ENCODE measurements at places on chromosomes 13 and 19. TPM values are rescaled to one million over a fixed set of nuclear protein-coding genes. Genes with fewer than 3 reads are reported as not detected.
A peak's percentile ranks its signal among the peaks of the same experiment; 100 is the strongest.

DNA sequence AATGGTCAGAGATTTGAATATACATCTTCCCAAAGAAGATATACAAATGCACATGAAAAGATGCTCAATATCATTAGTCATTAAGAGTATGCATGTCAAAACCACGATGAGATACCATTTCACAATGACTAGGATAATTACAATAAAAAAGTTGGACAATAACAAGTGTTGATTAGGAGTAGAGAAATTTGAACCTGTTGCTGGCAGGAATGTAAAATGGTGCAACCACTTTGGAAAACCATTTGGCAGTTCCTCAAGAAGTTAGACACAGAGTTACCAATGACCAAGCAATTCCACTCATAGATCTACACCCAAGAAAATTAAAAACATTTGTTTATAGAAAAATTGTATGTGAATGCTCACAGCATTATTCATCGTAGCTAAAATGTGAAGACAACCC, 33.2 kb upstream of the STARD13 start:
- DNase-seq: no peak

DNA sequence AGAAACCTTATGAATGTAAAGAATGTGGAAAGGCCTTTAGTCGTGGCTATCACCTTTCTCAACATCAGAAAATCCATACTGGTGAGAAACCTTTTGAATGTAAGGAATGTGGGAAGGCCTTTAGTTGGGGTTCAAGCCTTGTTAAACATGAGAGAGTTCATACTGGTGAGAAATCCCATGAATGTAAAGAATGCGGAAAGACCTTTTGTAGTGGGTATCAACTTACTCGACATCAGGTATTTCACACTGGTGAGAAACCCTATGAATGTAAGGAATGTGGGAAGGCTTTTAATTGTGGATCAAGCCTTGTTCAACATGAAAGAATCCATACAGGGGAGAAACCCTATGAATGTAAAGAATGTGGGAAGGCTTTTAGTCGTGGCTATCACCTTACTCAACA, 20.8 kb downstream of the ZNF283 start:
- DNase-seq: no peak

GRCh38 chr19:964761-965694, 19.1 kb upstream of the WDR18 start:
- no peak for DNase-seq

DNA sequence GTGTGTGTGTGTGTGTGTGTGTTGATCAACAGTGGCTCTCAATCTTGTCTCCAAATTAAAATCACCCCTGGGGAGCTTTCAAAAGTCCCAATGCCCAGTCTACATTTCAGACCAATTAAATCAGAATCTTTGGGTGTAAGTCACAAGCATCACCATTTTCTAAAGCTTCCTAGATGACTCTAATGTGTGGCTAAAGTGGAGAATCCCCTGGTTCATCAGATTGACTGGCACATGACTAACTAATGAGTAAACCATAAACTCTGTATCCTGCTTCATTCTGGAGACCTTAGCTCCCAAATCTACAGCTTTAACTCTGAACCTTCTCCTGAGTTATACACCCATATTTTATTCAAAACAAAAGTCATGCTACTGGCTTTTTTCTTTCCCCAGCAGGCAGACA, 131.3 kb downstream of the SUCLA2 start:
- no peak for DNase-seq

GRCh38 chr13:51541809-51542258, 42.4 kb upstream of the WDFY2 start:
- DNase-seq: peak; percentile 46

DNA sequence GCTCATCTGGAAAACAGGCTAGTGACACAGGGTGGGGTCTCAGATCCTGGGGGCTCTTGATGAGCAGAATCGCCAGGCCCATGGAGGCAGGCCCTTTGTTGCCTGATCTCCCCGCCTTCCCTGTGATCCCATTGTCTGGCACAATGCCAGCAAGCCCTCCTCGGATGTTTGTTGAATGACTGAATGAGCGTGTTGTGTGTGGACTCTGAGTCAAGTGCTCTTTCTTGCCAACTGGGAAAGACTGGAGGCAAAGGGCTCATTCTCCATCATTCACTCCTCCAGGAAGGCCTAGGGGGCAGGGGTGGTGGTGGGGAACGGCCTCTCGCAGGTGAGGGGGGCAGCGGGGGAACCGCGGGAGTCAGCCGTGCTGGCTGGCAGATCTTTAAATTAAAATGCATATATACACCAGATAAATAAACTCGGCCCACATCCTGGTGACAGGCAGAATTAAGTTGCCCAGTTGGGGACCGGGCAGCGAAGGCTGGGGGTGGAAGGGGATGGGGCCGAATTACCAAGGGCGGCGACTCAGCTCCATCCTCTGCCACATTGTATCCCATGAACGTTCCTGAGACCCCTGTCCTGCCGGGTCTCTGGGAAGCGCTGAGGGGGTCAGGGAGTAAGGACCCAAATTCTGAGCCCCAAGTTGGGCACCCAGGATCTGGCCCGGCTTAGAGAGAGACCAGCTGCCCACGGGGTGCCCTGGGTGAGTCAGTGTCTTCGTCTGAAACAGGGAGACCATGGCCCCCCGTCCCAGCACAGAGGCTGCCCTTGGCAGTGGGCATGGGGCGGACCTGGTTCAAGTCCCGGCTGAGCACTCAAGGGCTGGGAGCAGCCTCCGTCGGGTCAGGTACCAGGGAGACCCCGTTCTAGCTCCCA, 24.5 kb downstream of the EFNA2 start:
- no peak for DNase-seq

Gene NFILZ
- not detected for total RNA-seq

- no peak for DNase-seq
These were observed 48.2 kb upstream of the PEPD start for GRCh38 chr19:33569821-33570220.

DNA sequence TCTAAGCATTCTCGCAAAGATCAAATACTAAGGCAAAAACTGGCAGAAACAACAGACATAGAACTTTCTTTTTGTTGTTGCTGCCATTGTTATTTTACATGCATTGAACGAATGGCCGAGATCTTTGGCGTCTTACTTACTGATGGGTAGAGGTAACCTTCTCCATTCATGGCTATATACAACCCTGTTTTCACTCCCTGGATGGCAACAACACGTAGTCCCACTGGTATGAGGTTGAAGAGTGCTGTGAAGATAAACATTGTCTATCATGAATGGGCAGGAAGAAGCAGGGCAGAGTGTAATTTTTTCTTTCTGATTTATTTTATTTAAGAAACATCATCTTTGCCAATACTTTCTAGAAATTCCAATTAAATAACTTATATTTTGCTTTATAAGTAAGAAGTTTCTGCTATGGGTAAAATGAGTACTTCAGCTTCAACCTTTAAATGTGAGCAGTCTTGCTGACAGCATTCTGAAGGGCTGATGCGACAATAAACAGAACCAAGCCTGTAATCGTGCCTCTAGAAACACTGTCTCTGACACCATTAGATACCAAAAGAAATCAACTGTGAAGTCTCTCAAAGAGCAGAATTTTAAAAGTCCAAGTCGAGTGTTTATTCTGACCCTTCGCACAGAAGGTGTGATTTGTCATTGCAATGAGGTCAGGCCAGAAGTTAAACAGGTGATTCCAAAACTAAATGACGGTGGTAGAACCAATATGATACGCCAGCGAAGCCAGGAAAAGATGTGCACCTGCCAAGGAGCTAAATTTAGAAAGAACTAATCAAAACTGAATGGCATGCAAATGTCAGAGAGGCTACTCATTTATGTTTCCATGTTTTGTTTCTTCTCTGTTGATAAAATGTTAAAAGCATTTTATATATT, 416.4 kb downstream of the ITGBL1 start:
- DNase-seq: no peak

Gene CCDC70
- not detected for total RNA-seq

Measured in pancreas (tissue), 10 donors.